ENCODE measurements at places on chromosomes 7 and 10.

- DNase-seq: no peak
Observed at GRCh38 chr7:51995596-51996179, 679.1 kb upstream of the COBL start.

- no peak for DNase-seq
Observed at GRCh38 chr10:46264336-46264735, 22.5 kb upstream of the ANTXRL start.

DNA sequence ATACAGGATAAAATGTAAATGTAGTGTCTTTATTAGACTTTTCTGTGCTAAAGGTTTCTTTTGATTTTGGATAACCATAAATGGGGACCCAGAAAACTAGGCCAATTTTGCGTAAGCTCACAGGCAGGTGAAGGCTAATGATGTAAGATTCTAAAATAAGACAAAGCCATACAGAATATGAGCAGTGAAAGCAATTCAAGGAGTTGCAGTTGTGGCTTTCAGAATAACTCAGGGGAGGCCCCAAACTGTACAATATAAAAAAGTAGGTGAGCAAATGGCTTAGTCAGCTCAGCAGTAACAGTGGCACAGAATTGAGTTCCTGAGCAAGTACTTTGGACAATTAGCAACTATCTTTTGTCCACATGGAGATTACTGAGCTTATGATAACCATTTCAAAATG, 81.7 kb upstream of the NRP1 start:
- DNase-seq: no peak

DNA sequence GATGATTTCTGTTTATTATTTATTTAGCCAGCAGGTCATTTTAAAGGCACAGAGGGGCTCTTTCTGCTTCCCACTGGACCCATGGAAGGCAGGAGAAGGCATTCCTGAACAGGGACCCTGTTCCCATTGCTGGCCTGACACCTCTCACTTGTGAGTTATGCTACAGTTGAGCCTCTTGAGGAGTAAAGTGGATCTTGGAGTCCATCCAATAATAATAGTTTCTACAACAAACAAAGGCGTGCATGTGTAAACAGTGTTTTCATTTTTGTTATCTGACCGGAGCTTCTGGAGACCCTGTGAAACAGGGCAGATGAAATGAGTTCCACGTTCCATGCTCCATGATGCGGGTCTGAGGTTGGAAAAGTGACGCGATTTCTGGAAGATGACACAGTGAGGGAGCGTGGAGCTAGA, 127.3 kb upstream of the HABP2 start:
- DNase-seq: no peak

DNA sequence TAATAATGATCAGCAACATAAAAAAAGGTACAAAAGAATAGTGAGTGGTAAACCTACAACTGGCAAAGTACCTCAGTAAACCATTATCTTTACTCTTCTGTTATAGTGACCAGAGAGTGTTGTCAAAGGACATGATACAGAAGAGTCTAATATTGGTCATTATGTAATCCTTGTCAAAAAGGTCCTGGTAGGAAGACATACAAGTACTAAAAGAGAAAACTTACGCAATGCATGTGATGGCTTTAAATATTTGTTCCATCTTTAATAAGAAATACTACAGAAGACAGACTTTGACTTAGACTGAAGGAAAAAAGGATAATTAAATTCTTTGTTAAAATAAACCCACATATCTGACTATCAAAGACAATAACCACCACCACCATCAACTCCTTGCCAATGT, 6.5 kb downstream of the DOCK4 start:
- no peak for DNase-seq

GRCh38 chr7:50714857-50715256, 67.8 kb downstream of the GRB10 start:
- no peak for DNase-seq
